Activated T-cell treated with anti-CD3 and anti-CD28 coated beads, Interleukin-2, amount 50 U/mL, for 1 hour (primary cell): ENCODE measurements at places on chromosomes 16 and 17.

- no peak for DNase-seq
These were observed 399.4 kb downstream of the NPIPA7 start for GRCh38 chr16:16778332-16778731.

DNA sequence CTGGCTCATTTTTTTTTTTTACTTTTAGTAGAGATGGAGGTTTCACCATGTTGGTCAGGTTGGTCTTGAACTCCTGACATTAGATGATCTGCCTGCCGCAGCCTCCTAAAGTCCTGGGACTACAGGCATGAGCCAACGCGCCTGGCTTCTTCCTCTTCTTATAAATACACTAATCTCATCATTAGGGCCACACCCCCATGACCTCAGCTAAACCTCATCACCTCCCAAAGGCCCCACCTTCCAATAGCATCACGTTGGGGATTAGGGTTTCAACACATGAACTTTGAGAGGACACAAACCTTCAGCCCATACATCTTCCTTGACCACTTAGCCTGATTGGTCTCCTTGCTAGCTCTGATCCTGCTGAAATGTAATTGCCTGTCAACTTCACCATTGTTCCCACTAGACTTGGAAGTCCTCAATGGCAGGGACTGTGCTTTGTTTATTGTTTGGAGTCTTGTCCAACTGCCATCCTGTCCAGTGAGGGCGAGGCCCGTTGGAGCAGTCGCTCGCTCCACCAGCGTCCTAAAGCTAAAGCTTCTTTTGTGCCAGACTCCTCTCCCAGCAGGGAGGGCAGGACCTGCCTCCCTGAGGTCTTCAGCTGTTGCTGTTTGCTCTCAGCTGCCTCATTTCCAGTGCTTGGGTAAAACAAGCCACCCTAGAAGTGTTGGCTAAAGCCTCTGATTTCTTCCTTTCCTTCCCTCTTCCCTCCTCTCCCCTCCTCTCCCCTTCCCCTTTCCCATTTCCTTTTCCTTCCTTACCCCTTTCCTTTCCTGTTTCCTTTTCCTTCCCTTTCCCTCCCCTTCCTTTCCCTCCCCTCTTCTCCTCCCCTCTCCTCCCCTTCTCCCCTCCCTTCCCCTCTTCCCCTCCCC is 85.3 kb downstream of the HAPSTR1 start:
- DNase-seq: no peak

GRCh38 chr17:62968445-62968923 is 2.4 kb downstream of the TANC2 start:
- DNase-seq: no peak

DNA sequence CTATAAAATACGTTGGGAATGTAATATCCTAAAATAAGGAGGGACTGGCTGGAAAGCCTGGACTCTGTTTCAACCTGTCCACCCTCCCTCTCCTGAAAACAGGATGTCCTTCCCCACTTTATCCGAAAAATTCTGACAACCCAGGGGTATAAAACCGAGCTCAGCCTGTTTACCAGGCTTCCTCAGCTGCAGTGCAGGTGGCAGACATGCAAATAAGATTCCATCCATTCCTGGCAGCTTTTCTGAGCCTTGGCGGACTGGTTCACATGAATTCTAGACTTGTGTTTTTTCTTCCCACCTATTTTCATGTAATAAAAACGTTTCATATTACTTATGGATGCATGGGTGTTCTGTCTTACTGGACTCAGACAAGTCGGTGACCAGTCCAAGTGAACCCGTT is 479.3 kb downstream of the KCNJ18 start:
- no peak for DNase-seq

DNA sequence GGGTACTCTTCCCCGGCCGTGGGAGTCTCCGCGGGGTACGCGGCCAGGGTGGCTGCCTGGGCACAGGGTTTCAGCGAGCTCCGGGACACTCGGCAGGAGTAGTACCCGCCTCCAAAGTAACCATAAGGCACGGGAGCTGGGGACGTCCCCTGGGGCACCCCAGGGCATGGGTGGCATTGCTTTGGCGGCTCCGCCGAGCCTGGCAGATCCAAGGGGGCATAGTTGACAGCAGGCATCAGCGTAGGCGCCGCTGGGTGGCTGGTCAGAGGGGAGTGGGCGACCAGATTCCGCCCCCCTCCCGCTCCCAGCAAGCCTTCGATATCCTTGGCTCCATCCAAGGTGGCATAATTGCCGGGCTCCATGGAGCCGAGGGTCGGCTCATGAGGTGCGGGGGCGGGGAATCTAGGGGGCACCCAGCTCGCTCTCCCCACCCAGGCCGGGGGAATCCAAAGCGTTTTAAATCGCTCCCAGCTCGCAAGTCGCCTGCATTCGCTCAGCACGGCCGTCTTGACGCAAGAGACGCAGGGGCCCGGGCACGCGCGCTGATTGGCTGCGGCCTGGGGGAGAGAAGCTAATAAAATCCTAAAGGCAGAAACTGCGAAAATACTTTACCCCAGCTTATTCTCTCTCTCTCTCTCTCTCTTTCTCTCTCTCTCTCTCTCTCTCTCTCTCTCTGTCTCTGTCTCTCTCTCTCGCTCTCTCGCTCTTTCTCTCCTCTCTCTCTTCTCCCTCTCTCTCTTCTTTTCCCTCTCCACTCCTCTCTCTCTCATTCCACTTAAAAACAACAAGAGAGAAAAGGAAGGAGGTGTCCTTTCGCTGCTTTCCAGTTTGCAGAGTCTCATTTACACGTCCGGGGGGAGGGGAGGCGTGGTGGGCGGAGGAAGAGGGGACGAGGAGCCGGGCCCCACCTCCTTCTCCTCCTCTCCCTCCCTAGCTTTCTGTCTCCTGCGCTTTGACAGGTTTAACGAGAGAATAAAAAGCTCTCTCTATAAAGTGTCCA is at the start of gene HOXB13:
Gene HOXB13 (minus strand): TSS at position 519 of the 1,000 bp plus-strand sequence. CDS start 157 bp downstream, at position 362.
- no peak for DNase-seq

DNA sequence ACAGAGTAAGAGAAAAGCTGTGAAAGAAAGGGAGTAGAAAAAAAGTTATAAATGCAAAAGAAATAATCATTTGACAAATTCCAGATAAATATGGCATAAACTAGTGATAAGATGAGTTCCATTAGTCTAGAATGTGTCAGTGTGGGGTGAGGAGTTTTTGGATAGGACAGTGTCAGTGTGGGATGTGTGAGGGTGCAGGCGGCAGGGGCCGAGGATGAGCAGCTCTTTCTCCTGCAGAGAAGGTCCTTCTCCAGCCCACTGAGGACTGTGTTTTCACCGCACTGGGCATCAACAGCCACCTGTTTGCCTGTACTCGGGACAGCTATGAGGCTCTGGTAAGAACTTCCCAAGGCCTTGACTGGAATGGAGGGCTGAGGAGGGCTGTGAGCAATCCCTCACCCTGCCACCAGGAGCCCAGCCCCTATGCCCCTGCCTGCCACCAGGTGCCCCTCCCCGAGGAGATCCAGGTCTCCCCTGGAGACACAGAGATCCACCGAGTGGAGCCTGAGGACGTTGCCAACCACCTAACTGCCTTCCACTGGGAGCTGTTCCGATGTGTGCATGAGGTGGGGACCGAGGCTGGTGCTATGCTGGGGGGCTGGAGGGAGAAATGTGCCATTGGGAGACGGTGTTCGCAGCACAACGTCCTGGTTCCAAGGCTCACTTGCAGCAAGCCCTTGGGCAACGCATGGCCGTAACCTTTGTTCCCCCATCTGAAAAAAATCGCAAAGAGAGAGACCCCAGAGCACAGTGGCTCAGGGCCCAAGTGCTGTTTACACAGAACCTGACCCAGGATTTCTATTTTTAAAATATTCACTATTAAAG is 13.1 kb downstream of the RAPGEFL1 start:
- DNase-seq: peak; percentile 48

GRCh38 chr16:88617268-88618031 is 20.9 kb upstream of the IL17C start:
- no peak for DNase-seq

- DNase-seq: no peak
These were observed 18.2 kb downstream of the GALNS start for GRCh38 chr16:88838566-88838965.

DNA sequence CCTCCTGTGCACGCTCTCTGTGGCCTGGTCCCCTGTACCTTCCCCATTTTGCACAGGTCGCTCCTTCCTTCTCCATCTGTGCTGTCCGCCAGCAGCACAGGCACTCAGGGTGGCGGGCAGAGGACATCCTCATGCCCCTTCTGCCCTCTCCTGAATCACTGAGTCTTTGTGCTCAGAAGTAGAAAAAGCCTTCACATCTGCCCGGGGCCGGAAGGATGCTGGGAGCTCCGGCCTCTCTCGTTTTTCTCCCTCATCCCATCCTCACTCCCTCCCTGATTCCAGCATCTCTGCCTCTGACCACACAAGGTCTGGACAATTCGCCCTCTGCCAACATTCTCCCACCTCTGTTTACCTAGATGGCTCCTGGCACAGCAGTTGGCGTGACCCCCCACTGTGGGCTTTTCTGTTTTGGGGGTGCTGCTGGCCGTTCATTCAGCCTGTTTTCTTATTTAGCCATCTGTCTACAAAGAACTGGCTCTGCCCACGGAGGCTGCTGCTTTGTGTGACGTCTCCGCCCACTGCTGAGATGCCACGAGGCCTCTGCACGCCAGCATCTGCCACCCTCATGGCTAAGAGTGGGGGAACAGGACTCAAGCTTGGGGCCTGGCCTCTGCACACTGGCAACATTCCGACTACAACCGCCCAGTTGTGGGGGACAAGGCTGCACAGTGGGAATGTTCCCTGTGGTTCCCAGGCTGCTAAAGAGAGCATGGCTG is 36.7 kb downstream of the SEC14L5 start:
- no peak for DNase-seq

- no peak for DNase-seq
These were observed 4.8 kb downstream of the SCGB1C2 start for GRCh38 chr17:142102-142661.

DNA sequence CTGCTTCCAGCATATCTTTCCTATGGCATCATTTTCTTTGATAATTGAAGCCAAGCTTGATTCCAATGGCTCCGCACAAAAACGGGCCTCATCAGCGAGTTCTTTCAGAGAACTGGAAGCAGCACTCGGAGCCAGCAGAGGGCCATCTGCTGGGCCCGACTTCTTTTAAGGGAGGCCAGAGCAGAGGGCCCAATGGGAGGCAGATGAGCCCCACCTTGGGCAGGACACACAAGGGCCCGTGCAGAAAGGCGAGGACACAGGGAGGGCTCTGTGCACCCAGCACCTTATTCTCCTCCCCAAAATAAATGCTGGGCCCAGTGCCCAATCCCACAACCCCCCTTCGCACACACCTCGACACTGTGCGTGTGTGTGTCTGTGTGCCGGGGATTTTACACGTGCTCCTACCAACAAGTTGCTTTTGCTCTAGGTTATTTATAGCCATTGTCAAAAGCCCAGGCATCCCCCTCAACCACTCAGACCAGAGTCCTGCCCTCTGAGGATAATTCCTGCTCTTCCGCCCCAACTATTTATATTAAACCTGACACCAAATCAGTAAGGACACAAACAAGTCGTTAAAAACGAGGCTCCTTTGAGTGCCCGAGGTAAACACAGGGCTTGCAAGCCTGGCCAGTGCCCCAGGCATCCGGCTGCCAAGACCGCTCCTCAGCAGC is 6.8 kb downstream of the AXIN2 start:
- no peak for DNase-seq

DNA sequence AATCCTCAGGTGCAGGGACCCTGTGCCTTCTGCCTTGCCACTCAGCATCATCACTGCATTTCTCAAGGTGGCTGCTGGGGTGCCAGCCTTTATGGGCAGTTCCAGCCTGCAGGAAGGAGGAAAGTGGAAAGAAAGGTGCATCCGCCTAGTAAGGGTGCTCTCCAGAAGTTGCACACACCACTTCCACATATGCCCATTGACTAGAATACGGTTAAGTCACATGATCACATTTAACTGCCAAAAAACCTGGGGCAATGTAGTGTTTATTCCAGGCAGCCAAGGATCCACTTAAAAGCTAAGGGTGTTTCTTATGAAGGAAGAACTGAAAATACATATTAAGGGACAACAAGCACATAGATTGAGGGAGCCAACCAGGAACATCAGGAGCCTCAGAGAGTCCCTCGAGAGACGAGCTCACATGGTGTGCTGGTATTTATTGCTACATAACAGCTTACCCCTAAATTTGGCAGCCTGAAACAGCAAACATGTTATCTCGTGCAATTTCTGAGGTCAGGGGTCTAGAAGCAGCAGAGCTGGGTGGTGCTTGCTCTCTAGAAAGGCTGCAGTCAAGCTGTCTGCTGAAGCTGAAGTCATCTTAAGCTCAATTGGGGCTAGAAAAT is 52.0 kb upstream of the MMP2 start:
- no peak for DNase-seq

DNA sequence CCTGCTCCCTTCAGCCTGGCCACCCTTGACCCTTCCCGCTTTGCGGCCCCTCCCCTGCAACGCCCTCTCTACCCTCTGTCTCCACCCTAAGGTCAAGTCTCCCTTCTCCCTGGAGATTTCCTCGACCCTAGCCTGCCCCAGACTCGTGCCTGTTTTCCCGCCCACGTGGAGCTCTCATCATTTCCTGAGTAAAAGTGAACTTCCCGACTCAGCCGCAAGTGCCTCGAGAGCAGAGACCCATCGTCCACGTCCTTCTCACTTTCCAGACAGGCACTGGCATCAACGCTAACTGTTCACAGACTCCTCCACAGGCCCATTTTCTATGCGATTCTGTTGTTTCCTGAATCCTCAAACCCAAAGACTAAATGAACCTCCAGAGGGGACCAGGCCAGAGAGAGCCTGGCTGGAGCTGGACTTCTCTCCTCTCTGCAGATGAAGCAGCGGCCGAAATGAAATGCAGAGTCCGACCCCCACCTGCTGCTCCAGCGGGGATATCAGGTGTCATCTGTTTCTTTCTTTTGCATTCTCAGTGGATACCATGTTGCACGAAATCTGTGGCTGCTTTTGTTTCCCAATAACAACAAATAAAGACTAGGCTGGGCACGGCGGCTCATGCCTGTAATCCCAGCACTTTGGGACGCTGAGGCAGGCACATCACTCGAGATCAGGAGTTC is 52.5 kb downstream of the RTN4RL1 start:
- no peak for DNase-seq
